Fibroblast of skin of abdomen (primary cell): ENCODE measurements at places on chromosomes 5 and 9.

- peak; percentile 59 for DNase-seq
These were observed 220.8 kb downstream of the SNX18 start for GRCh38 chr5:54738118-54738972.

- DNase-seq: no peak
These were observed 183.3 kb upstream of the PUM3 start for GRCh38 chr9:3027210-3027609.

- DNase-seq: no peak
These were observed 1180.4 kb downstream of the CDH9 start for GRCh38 chr5:25858019-25858418.

GRCh38 chr5:135203593-135204036 is 169.6 kb upstream of the PITX1 start:
- no peak for DNase-seq
